ENCODE measurements at places on chromosomes 2 and 18.

- no peak for DNase-seq
These were observed 31.2 kb upstream of the EDAR start for GRCh38 chr2:109020217-109020637.

- no peak for DNase-seq
These were observed 249.2 kb upstream of the GCFC2 start for GRCh38 chr2:75959724-75960471.

- DNase-seq: no peak
These were observed 243.2 kb upstream of the HDAC4 start for GRCh38 chr2:239644011-239644410.

GRCh38 chr2:226754821-226755604 is 44.6 kb downstream of the IRS1 start:
- no peak for DNase-seq

DNA sequence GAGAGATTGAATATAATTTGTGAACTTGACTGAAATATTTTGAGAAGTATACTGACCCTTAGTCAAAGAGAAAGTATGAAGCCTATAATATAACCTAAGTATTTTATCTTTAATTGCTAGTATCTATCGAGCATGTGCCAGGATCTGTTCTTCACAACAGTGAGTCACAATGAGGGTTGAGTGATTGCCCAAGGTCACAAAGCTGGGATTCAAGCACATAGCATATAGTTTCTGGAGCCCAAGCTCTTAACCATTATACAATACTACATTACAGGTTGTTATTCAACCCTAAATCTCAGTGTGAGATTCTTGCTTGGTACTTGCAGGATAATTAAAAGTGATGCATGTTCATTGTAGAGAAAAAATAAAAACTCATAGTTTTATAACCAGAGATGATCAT is 97.2 kb downstream of the RAB3GAP1 start:
- DNase-seq: no peak

GRCh38 chr2:101474731-101475384 is at the start of gene RFX8:
Gene RFX8 (minus strand): TSS chr2:101475112. CDS start chr2:101466848, 8,264 bp downstream.
- no peak for DNase-seq

DNA sequence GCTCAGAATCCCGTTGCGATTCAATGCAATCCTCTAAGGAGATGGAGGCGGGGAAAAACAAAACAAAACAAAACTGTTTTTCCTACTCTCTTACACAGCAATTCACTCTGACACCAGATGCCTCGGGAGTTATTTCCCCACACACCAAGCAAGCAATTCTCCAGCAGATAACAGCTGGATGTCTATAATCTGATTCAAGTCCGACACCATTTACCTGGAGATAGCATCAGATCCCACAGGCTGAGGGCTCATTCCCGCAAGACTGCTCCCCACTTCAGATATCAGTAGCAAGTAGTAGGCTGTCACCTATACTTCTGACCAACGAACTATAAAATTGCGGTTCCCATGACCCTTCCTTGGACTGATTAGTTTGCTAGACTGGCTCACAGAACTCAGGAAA is 58.7 kb downstream of the DTNB start:
- DNase-seq: no peak

- no peak for DNase-seq
These were observed 144.3 kb upstream of the ERBB4 start for GRCh38 chr2:212682937-212683336.

DNA sequence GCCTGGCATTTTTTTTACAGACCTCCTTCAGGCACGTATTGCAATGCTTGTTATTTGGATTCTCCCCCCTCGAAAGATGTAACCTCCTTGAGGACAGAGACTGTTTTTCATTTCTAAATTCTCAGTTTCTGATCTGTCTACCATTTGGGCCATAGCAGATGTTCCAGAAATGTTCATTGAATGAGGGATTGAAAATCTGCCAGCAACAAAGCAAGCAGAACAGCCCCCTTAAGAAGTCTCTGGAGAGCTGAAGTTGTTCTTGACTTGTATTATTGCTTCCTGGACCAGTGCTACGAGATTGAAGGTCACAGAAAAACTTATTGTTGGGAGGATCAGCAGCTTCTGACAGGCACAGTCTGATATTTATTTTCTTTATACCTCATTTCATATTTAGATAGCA is 355.5 kb downstream of the EPHA4 start:
- DNase-seq: no peak

GRCh38 chr2:129502781-129503180 is 476.7 kb upstream of the RAB6C start:
- DNase-seq: no peak

DNA sequence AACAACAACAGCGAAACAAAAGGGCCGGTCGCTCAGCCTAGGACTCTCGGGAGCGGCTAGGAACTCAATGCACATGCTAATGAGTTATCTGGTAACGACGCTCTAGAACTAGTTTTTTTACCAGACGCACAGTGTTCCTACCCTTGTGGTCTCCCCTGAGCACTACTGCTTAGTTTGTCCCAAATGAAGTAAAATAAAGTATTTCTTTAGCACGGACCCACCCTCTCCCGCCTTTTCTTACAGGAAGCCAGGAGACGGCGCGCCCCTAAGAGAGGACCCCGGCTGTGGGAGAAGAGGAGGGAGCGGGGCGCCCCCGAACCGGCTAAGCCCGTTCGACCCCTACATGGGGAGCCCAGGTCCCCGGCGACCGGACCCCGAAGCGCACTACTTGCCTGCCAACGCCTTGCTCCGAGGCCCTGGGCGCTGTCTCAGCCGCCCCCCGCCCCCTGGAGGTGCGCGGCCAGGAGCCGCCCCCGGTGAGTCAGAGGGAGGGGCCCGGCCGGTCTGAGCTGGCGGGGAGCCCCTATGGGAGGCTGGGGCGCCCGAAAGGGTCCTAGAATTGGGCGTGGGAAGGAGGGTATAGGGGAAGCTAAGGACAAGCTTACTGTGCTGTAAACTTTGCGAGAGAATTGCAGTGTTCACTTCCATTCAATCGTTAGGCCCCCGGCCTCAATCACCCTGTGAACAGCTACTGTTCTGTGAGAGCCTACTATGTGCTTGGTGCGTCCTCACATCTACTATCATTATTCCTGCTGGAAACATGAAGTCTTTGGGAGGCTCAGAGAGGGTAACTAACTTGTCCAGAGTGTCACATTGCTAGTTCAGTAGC is 3.6 kb upstream of the CAPG start:
- DNase-seq: no peak

DNA sequence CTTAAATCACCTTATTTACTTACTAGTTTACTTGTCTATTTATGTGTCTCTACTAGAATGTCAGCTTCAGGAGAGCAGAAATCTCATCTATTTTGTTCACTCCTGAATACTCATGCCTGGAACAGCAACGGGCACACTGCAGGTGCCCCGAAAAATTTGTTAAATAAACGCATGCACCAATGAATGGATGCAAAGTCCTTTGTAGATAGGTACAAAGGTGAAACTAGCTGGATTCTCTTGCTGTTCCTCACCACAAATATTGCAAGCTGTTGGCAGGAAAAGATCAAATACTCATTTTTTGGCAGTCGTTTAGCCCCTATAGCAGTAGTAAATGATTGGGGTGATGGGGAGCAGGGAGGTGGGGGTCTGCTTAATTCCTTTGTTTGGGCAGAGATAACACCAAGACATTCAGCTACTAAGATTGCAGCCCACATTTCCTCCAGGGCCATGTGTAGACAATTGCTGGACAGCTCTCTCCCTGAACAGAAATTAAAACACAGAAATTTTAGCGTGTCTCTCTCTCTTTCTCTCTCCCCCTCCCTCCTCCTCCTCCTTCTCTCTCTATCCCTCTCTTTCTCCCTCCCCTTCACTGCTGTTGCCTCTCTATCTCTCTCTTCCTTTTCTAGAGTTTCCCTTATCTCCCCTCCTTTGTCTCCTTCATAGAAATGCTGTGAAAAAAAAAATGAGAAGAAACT is 5.4 kb downstream of the MARCHF4 start:
- DNase-seq: no peak

DNA sequence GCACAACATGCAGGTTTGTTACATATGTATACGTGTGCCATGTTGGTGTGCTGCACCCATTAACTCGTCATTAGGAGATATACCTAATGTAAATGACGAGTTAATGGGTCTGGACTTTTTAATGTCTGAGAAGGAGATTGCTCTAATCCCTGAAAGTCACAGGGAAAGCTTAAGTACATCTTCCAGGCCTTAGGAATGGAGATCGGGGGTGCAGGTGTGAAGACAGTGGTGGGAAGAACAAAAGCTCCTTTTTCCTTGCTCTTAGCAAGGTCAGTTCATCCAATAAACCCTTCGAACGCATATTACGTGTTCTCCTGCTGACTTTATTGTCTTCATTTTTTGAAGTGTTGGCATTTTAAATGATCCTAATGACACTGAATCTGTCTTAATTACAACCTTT is 50.8 kb upstream of the LAMA1 start:
- no peak for DNase-seq

- no peak for DNase-seq
These were observed 25.1 kb upstream of the SP3 start for GRCh38 chr2:173990245-173990644.

GRCh38 chr2:238155761-238156694 is 2.7 kb upstream of the ERFE start:
- DNase-seq: no peak

GRCh38 chr2:53632714-53633113 is 134.9 kb upstream of the CHAC2 start:
- DNase-seq: no peak

DNA sequence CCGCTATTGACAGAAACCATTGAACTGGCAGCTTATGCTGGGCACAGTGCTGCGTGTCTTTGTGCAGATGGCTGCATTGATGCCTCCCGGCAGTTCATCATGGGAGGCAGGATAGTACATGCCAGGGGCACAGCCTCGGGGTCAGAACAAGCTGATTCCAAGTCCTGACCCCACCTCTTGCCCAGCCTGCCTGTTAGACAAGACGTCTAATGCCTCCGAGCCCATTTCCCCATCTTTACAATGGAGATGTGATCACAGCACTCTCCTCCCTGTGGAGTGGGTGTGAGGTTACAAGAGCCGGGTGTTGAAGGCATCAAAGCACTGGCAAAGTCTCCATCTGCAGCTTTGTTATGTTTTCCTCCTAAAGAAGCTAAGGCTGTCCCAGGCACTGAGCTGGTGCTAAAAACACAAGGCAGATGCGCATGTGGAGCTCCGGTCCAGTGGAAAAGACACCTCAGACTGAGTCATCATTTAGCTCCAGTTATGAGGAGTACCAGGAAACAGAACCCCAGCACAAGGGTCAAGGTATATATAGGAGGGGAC is 125.7 kb upstream of the EPAS1 start:
- no peak for DNase-seq

GRCh38 chr2:120177001-120177621 is 46.1 kb downstream of the TMEM185B start:
- peak; percentile 51 for DNase-seq
